CD4-positive, alpha-beta T cell treated with Interleukin-6 at 100 ng/mL for 8 hours (primary cell): ENCODE measurements at places on chromosomes 7 and 10.

- no peak for DNase-seq
Measured at GRCh38 chr10:89505640-89506275, 29.6 kb downstream of the SLC16A12 start.

DNA sequence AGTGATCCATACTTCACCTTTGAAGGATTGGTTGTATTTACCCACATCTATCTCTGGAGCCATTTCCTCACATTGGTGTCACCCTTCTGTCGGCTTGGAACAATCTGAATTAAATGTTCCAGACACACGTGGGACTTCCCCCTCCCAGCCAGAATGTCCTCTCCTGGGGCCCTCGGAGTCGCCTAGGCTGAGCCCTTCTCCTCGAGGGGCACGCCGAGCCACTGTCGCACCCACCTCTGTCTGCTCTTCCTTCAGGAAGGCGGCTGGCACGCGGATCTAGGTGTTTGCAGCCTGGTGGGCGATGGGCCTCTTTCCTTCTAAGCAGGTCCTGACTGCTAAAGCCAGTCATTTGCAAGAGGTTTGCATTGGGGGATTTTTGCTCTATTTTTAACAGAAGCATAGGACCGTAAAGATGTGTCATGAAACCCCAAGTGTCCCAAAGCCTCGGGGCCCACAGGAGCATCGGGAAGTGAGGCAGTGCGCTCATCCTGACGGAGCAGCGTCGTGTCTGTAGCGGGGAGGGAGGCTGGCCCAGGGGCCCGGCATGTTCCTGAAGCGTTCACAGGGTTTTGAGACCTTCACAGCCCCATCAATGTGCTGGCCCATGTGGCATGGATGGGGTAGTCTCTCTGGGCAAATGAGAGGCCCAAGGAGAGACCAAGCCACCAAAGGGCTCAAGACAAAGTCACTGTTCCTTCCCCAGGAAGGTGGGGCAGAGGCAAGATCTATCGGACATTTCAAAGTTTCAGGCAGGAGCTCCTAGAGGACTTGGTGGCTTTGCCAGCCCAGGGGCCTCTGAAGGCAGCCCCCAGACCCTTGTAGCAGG is 86.7 kb downstream of the RGS10 start:
- no peak for DNase-seq

DNA sequence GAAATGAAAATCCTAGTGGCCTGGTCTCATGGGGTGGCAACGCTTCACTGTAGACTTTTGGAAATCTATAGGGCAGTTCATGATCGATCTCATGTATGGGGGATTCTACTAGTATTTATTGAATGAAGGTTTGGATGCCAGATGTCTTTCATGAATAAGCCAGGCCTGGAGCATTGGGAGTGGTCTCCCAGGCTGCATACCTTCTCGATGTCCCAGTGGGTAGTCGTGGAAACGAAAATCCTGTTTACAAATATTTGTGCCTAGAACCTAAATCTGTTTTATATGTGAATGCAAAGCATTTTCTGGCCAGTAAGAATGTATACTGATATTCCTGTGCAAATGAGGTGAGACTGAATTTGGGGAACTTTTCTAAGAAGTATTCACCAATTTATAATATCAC is 105.0 kb upstream of the C1QL3 start:
- DNase-seq = no peak

GRCh38 chr7:38310591-38311101 is 37.2 kb upstream of the TARP start:
- DNase-seq = no peak

DNA sequence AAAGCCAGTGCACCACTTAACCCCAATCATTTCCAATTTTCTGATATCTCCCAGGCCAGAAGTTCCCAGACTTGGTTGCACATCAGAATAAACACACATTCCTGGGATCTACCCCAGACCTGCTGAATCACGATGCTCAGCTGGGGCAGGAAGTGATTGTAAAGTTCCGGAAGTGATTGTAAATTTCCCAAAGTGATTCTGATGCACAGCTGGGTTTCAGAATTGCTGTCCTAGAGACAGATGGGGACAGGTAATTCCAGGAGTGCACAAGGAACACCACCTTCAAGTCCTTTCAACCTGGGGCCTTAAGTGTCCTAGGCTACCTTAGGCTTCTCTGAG is 104.2 kb upstream of the EEPD1 start:
- no peak for DNase-seq
